ENCODE measurements at places on chromosomes 2 and 18. TPM values are rescaled to one million over a fixed set of nuclear protein-coding genes. Genes with fewer than 3 reads are reported as not detected.

DNA sequence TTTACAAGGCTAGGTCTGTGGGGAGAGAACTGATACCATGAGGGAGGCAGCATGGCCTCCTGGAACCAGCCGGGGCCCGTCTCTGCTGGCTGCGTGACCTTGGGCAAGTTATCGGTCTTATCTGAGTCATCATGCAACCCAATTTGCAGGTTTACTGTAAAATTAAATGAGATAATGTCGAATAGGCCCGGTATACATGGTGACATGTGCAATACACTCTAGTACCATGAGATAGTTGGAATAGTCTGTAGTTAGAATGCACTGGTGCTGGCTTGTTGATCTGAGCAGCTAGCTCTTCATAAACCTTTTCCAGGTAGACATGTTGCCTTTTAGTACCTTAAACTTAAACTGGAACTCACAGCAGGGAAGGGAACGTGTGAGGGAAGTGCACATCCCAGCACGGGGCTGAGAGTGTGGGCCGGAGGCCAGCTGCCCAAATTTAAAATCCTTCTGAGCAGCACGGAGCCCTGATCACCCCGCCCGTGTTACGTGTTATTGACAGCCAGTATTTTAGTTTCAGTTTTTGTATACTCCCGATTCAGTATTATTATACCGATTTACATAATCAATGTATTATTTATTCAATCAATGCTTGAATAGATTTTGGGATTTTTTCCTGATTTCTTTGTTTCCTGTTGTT is 72.4 kb upstream of the HS6ST1 start:
- H3K27ac ChIP-seq, result no peak overlapping the region
- no peak overlapping the region for H3K4me3 ChIP-seq
- H3K36me3 ChIP-seq, result no peaks in the 10 kb centered on the region
- H3K4me1 ChIP-seq, result no peaks in the 10 kb centered on the region
- DNase-seq, result peak; percentile 1

The GKN2 gene
- total RNA-seq, result 37.7 TPM

DNA sequence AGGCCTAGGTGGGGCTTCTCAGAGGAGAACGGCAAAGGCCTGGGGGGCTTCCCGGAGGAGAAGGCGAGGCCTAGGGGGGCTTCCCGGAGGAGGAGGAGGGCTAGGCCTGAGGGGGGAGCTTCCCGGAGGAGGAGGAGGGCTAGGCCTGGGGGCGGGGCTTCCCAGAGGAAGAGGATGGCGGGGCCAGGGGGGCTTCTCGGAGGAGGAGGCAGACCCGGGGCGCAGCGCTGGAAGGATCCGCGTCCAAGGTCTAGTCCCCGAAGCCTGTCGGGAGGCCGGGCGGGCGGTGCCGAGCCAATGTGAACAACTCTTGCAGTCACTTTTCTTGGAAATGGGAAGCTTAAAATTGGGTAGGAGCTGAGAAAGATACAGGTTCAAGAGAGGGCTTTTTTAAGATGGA is 30.0 kb upstream of the TUBA3D start:
- H3K27me3 ChIP-seq, result no peaks in the 10 kb centered on the region
- H3K4me3 ChIP-seq, result no peak overlapping the region

The TEKT4 gene
- total RNA-seq, result 6.0 TPM

The KRTCAP3 gene
- total RNA-seq, result 32.5 TPM

DNA sequence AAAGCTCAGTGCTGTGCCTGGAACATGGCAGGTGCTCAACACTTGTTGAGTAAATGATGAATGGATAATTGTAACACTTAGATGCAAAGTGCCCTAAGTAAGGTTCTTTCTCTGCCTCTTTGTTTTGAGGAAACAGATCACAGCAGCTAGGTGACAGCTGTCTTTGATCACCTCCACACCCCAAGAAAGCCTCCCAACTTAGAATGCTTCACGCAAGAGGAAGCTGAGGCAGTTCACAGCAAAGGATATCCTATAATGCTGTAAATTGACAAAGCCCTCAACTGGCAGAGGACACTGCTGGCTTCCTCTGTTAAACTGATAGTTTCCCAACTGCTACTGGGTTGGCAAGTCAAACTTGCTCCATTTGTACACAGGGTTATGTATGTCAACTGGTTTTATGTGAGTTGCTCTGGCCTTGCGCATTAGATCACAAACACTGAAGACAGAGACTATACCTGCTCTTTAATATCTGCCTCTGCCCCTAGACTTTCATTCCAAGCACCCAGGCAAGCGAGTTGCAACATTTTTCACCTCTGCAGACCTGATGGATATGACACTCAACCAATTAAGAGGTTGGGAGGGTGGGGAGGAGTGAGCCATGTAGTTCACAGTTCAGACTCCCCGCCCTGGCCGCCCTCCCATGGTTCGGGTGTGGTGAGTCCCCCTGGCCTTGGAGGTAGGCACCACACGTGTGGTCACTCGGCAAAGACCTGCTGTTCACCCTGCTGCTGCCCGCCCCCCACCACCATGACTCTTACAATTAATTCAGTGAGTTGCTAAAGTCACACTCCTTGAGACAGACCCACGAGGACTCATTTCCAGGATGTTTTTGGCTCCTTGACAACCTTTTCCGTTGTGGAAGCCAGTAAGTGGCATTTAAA is 4.8 kb upstream of the MALL start:
- peak; percentile 68 for DNase-seq
- peak overlapping the region; percentile 18 for H3K27ac ChIP-seq
- H3K36me3 ChIP-seq, result no peaks in the 10 kb centered on the region

DNA sequence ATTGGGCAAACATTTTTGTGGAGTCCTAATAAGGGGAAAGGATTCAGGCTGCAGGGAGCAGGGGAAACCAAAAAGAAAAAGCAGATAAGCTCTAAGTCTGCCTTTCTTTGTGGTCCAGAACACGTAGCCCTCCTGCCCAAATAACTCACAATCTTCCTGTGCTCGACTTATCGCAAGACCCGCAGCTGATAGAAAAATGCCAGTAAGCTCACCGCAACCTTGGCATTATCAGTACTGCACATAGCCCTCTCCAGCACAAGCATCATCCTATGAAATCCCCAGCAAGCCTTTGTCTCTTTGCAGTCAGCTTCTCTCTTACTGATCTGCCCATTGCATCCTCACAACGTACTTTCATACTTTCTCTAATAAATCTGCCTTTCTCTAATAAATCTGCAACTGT is 202.4 kb upstream of the HNRNPA3 start:
- H3K36me3 ChIP-seq, result no peaks in the 10 kb centered on the region
- no peak for DNase-seq
- H3K4me1 ChIP-seq, result no peaks in the 10 kb centered on the region
- no peaks in the 10 kb centered on the region for H3K27me3 ChIP-seq
- H3K27ac ChIP-seq, result no peak overlapping the region
- H3K4me3 ChIP-seq, result no peak overlapping the region

- H3K4me3 ChIP-seq, result no peak overlapping the region
- H3K36me3 ChIP-seq, result no peaks in the 10 kb centered on the region
- H3K4me1 ChIP-seq, result no peaks in the 10 kb centered on the region
Measured at GRCh38 chr2:584863-585823, 92.1 kb downstream of the TMEM18 start.

GRCh38 chr2:166627893-166628292 is 133.8 kb upstream of the SCN7A start:
- DNase-seq, result no peak
- H3K27ac ChIP-seq, result no peak overlapping the region
- H3K4me3 ChIP-seq, result no peak overlapping the region
- H3K4me1 ChIP-seq, result no peaks in the 10 kb centered on the region
- no peaks in the 10 kb centered on the region for H3K27me3 ChIP-seq

DNA sequence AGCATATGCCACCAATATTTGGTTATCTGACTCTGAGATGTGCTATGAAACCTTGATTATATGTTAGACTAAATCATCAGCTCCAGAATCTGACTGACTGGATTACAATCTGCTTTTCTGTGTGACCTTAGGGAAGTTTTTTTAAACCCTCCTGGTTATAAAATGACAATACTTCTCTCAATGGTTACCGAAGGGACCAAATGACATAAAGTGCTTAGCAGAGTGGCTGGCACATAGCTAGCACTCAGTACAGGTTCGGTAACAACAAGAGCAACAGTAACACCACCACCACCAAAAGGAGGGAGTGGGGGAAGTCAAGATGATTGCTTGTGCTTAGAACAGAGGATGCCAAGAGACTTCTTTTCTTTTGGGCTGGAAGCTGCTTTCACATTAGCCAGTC is 306.2 kb downstream of the PTPRM start:
- H3K27ac ChIP-seq, result peak overlapping the region; percentile 7
- H3K36me3 ChIP-seq, result no peaks in the 10 kb centered on the region
- peaks cover 16% of the 10 kb centered on the region for H3K4me1 ChIP-seq
- DNase-seq, result no peak

The WNT6 gene
- total RNA-seq, result 4.2 TPM

DNA sequence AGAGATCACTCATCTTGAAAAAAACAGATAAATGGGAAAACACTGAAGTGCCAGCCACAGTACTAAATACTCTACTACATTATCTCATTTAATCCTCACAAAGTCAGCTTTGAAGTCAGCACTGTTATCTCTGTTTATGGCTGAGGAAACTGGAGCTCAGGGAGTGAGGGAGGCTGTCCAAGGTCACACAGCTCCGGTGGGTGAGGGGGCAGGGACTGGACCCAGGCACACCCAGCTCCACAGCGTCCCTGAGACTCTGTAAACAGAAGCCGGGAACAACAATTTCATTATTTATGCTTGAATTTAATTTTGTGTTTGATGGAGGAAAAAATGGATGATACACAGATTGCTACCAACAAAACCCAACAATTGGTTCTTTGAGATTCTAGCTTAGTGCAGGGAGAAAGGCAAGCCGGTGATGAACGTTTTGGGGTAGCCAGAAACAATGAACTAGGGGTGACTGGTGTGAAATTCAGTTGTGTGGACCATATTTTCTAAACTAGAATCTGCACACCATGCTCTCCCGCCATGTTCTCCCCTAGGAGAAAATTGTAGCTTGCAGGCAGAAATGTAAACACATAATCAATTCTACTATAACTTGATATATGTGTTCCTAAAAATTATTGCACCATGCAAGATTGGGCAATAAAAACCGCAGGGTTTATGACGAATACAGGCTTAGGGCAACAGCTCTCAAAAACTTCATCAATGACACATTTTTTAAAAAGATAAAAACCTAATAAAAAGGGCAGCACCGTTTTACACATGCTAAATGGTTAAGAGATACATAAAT is at the start of gene GREB1:
Gene GREB1, plus strand, starts transcription at position 768 of the 793 bp plus-strand sequence. CDS start 22,570 bp downstream, outside the sequence.
- H3K4me3 ChIP-seq, result no peak within 1 kb of the TSS
- H3K27ac ChIP-seq, result no peak within 1 kb of the TSS
- no peaks in the 10 kb centered on the region for H3K27me3 ChIP-seq

DNA sequence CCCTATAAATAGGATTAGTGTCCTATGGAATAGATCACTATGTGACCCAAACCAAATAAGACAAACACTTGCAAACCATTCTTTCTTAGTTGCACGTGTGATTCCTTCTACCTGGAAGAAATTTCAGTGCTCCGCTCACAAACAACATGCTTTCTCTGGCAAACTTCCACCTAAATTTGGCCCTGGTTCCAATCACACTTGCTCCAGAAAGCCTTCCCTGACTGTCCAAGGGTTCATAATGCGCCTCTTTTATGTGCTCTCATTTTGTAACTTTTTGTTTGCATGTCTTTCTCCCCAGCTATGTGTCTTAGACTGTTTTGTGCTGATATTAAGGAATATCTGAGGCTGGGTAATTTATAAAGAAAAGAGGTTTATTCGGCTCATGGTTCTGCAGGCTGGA is 69.8 kb downstream of the GRB14 start:
- no peak overlapping the region for H3K27ac ChIP-seq
- no peak for DNase-seq
- no peaks in the 10 kb centered on the region for H3K36me3 ChIP-seq

GRCh38 chr2:68465081-68465916 is 1.8 kb downstream of the FBXO48 start:
- no peaks in the 10 kb centered on the region for H3K27me3 ChIP-seq
- H3K36me3 ChIP-seq, result no peaks in the 10 kb centered on the region
- no peak for DNase-seq
- no peak overlapping the region for H3K27ac ChIP-seq
- peaks cover 10% of the 10 kb centered on the region for H3K4me1 ChIP-seq
- no peak overlapping the region for H3K4me3 ChIP-seq

DNA sequence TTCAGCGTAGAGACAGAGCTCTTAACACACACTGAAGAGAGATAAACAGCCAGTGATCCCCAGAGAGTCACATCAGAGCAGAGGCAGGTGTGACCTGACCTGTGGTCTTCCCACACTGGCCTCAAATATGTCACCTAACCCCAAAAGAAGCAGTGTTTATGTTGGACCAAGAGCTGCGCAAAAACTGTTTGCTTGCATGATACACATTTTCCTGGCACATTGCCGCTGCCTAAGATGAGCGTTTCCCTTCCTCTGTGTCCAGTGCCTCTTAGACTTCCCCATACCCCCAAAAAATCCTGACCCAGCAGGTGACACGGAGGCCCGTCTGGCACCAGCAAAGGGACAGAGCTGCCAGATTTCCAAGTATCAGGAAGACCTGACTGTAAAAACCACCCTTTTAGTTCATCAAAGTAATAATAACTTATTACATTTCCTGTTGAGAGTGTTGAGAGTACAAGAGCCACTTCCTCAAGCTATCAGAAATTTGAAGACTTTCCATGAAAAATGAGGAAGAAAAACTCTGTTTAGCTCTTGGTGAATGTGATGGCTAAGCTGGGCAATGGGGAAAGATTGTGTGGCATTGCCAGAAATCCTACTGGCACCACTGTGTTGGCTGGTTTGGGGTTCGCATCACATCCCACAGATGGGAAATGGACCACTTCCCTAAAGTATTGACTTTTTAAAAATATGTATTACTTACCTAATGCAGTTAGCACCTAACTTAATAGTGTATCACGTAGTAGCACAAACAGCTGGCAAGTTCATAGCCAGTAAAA is 6.7 kb downstream of the TNFRSF11A start:
- DNase-seq, result no peak
- no peak overlapping the region for H3K27ac ChIP-seq
- no peaks in the 10 kb centered on the region for H3K36me3 ChIP-seq
- H3K4me1 ChIP-seq, result no peaks in the 10 kb centered on the region

DNA sequence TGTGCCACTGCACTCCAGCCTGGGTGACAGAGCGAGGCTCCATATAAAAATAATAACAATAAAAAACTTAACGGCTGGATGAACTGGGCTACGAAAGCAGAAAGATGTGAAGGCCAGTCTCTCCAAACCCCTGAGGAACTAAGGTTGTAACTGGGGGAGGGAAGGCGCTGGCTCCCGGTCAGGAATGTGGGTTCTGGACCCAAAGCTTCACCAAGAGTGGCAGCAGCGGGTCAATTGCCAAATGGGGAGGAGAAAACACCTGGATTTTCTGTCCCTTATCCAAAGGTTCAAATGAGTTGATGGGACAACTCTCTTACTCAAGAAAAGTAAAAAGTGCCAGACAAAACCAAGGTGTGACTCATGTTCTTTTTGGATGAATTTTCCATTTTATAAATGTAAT is 60.1 kb upstream of the TFCP2L1 start:
- no peak overlapping the region for H3K27ac ChIP-seq
- no peaks in the 10 kb centered on the region for H3K4me1 ChIP-seq
- H3K4me3 ChIP-seq, result no peak overlapping the region
- H3K27me3 ChIP-seq, result no peaks in the 10 kb centered on the region
- no peak for DNase-seq

The MAPRE2 gene
- 25.3 TPM for total RNA-seq

DNA sequence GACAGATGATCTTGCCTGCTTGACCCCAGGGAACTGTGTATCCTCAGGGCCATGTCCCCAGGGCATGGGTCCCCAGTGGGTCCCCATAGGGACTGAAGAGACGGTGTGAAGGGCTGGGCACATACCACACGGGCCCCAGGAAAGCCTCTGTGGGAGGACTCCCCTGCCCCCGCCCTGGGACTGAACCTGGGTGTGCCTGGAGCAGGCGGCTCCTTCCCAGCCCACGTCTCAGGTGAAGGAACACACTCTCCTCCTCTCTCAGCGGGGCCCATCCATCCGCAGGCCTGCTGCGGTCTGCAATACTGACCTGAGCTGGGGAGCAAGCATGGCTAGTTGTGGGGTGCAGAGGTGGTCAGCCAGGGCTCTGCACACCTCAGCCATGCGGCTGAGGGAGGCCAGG is 45.2 kb downstream of the KIF1A start:
- no peaks in the 10 kb centered on the region for H3K27me3 ChIP-seq
- no peak overlapping the region for H3K27ac ChIP-seq
- no peaks in the 10 kb centered on the region for H3K4me1 ChIP-seq
- DNase-seq, result no peak
- no peak overlapping the region for H3K4me3 ChIP-seq
- no peaks in the 10 kb centered on the region for H3K36me3 ChIP-seq
